Smooth muscle cell of trachea (primary cell): ENCODE measurements at places on chromosomes 6 and 20. TPM values are rescaled to one million over a fixed set of nuclear protein-coding genes. Genes with fewer than 3 reads are reported as not detected.

PPP1R14C gene
- total RNA-seq: 0.29 and 0.33 TPM in 2 replicates

FLRT3 gene
- total RNA-seq: 2.3 and 5.0 TPM in 2 replicates

FBXO30 gene
- total RNA-seq: 16.2 and 21.1 TPM in 2 replicates

BPIFA2 gene
- total RNA-seq: not detected in 2 replicates

EYA2 gene
- total RNA-seq: 0.44 and 1.5 TPM in 2 replicates

INSM1 gene
- not detected in 2 replicates for total RNA-seq

ILRUN gene
- total RNA-seq: 46.3 and 48.7 TPM in 2 replicates

LRRC73 gene
- 0.15 and 0.50 TPM in 2 replicates for total RNA-seq

HLA-DPA1 gene
- total RNA-seq: 1.7 and 2.8 TPM in 2 replicates

AK9 gene
- 4.8 and 5.0 TPM in 2 replicates for total RNA-seq

PHF10 gene
- total RNA-seq: 9.6 and 12.9 TPM in 2 replicates
